ENCODE measurements at places on chromosomes 3 and 15.

GRCh38 chr3:16448639-16449070, 64.8 kb downstream of the RFTN1 start:
- DNase-seq = no peak

GRCh38 chr3:185823078-185824044, 1.5 kb downstream of the IGF2BP2 start:
- DNase-seq = no peak

DNA sequence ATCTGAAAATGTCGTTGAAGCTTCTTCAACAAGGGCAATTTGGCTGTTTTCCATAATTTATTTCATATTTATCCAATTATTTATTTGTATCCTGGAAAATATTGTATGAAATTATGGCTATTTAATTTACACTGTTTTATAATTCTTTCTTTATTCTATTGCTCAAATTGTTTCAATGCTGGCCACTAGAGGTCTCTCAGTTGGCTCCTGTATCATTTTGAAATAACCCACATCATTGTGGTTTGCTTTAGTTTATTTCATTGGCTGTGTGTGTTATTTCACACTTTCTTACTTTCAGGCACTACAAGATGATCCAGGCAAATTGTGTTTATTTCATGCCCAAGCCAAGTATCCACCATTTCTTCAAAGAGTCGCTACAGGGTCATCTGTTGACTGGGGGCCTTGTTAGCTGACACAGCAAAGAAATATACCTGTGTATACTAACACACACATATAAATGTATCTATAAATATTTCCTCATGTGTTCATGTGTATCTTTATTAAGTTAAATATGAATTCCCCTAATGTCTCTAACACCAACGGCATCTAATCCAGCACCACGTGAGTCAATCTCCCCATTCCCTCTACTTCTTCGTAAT, 86.2 kb downstream of the NPAP1 start:
- DNase-seq = no peak

- DNase-seq = no peak
Measured at GRCh38 chr3:184630861-184631471, 69.4 kb downstream of the EPHB3 start.

GRCh38 chr3:127404221-127405009, 116.6 kb upstream of the PRR20G start:
- DNase-seq = no peak

- DNase-seq = peak; percentile 13
Measured at GRCh38 chr15:66673410-66674322, 28.4 kb upstream of the SMAD6 start.

DNA sequence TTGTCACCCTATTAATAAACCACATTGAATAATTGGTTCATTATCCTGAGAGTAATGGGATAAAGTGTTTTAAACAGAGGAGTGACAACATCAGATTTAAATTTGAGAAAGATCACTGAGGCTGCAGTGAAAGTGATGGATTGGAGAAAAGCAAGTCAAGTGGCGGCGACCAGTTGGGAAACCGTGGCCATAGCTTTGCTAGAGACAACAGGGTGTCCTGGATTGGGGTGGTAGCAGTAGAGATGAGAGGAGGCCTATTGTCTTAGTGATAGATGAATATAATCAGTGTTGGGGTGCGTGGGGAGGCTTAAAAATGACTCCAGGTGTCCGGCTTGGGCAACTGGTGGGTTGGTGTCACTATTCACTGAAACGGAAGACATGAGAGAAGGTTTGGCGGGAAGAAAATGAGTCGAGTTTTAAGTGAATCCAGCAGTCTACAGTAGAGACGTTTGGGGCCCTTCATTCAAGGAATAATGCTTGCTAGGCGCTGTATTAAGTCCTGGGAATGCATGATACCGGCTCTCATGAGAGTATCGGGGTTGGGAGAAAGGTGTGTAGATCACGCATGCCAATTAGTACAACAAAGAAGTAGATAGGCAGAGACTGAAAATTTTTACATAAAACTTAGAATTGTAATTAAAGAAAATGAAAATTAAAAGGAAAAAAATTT, 819 bp downstream of the NEK4 start:
- DNase-seq = no peak

DNA sequence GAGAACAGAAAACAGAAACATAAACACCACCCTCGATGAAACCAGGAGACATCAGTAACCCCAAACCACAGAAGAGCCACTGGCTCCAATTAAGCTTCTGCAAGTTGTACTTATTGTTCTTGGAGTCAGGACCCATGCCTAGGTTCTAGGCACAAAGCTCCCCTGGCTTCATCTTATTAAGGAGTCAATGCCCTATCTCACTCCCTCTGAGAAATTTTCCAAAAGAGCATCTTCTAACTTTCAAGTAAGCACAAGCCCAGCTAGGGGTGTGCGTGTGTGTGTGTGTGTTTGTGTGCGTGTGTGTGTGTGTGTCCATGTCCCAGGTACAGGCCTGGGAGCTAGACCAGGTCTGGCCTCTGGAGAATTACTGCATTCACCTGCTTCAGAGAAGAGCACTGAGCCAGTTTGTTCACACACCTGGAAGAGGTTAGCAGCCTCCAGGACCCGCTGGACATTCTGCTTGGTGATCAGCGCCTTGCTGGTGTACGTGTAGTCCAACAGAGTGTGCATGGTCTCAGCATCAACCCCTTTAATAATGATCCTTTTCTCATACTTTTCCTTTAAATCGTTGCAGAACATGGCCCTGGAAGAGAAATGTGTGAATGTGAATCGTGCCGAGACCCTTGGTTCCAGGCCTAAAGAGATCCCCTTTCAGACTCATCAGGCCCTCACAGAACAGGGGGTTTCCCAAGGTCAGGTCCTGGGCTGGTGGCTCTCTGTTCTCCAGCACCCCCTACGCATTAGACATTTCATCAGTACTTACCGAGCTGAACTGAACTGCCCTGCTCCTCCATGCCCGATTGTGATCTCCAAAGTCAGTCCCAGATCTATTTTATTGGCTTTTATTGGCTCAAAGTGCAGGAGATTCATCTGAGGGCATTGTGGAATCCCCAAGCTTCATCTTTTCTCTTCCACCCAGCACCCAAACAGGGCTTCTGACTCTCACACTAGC, 27.8 kb downstream of the KLHL6 start:
- DNase-seq = no peak

DNA sequence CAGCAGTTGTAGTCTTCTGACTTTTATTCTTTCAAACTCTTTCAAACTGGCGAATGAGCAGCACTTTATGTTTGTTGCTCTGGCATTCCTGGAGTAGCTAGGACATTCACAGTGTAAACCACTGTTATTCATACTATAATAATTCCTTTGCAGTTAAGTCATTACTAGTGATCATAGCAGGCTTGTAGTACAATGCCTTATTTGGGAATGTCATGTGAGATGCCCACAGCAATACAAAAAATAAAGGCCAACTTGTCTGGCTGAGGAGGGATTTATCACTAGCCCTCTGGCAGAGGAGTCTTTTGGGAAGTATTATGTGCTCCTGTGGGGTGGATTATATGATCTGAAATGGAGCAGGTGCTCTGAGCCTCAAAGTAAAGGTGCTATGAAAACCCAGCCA, 197.2 kb downstream of the VGLL3 start:
- no peak for DNase-seq

GRCh38 chr3:57787867-57788623, 31.9 kb downstream of the SLMAP start:
- DNase-seq = no peak

DNA sequence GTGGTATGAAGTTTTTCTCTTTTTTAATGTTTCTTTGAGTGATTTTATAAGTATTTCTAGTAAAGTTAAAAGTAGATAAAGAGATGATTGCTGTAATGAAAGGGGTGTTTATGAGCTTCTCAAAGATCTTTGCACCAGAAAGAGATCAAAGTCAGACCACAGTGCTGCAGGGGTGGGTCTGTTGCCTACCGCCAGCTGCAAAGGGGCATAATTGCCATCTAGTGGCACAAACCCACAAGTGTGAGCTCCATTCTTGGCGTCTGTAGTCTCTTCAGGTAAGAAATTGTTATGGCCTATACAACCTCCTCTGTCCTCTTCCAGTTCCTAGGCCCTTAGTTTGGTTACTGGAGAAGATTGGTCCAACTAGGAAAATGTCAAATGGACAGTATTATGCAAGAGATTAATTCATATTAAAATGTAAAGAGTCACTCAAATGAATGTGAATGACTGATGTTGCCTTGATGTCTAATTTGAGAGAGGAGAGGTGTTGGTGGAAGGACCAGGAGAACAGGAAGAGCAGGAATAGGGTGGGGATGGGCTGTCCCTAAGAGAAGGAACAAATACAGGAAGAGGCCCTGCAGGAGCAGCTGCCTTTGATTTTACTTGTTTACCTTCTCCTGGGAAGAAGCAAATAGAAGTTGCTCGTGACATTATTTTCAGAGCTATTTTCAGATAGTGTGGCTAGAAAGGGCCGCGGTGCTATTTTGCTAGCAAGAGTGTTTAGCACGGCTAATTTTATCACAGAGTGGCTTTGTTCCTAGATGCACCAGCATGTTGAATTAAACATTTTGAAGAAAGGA, 53.0 kb upstream of the GSK3B start:
- DNase-seq = no peak

- DNase-seq = no peak
Measured at GRCh38 chr3:134371542-134372324, 2.5 kb downstream of the AMOTL2 start.

DNA sequence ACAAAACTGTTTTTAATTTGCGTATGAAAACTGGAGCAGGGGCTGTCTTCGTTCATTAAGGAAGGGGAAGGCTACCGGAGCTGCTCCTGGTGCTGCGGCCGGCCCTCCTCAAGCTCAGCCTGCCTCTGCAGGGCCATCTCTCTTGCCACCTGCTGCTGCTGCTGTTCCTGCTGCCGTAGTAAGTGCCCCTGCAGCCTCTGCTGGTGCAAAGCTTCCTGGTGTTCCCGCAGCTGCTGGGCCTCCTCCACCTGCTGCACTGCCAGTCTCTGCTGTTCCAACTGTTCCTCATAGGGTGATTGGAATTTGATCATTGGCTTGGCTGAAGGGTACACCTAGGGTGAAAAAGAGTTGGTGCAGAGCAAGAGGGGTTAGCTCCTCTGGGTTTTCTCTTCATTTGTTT, 66.0 kb downstream of the GOLIM4 start:
- no peak for DNase-seq

DNA sequence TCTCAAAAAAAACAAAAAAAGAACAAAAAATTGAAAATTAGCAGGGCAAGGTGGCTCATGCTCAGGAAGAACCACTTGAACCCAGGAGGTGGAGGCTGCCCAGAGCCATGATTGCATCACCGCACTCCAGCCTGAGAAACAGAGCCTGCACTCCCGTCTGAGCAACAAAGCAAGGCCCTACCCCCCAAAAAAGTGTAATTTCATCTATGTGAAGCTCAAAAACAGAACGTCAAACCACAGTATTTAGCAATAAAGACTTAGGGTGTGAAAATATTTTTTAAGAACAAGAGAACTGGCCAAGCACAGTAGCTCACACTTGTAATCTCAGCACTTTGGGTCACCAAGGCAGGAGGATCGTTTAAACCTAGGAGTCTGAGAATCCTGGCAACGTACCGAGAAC, 38.2 kb downstream of the STAG1 start:
- DNase-seq = no peak

GRCh38 chr3:154152741-154153140, 31.6 kb downstream of the ARHGEF26 start:
- no peak for DNase-seq

GRCh38 chr15:41979493-41980266, 7.3 kb upstream of the EHD4 start:
- no peak for DNase-seq

DNA sequence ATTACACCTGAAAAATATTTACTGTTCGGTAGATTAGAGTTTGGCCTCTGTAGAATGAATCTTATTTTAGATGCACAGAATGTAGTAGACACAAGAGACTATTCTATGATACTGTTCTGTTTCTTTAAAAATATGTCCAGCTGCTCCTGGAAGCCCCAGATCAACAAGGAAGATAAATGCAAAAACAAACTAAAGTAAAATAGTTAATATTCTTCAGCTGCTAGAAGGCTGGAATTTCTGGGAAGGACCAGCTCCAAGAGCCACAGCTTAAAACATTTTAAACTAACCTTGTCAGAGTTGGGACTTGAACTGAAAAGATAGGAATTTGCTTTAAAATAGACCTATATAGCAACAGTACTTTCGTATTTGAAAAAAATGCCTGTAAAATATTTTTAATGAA, 277.9 kb downstream of the PTPRG start:
- DNase-seq = no peak

DNA sequence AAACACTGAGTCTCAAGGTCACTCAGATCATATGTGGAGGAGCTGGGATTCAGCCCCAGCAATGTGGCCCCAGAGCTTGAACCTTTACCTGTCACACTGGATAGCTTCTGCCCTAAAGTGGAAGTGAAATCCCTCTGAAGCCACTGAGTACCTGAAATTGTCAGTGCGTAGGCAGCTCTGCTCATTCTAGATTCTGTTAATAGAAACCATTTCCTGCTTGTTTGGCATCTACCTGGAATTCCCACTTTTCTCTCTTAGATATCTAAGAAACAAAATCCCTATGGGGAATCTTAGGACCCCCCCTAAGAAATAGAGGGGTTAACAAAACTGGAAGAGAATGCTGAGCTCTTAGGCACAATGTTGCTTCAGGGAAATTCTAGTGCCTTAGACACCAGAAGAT, 29.8 kb downstream of the FBXL22 start:
- DNase-seq = no peak

DNA sequence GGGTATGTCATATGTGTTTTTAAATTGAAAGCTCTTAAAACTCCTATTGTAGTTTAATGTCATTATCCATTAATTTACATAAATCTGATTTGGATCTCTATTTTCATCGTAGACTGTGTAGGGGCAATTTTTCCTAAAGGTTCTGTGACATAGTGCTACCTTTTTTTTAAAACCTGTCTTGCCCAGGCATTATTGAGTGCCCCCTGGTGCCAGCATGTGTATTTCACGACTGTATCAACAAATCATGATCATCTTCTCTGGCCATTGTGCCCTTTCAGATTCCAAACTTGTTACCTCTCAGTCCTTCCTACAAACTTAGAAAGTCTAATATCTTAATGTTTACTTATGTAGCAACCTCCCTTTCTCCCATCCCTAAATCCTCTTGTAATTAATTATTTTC, 97.2 kb upstream of the FLNB start:
- no peak for DNase-seq

DNA sequence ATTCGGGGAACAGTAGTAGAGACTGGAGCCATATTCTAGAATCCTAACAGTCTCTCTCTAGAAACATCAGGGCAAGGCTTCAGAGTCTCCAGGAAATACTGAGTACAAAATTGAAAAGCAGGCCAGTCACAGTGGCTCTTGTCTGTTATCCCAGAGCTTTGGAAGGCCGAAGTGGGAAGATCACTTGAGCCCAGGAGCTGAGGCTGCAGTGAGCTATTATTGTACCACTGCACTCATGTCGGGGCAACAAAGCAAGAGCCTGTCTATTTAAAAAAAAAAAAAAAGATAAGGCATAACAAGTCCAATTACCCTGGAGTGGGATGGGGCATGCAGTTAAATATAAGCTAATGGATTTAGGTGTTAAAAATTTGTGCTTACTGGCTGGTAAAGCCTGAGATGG, 79.0 kb downstream of the SEMA6D start:
- DNase-seq = no peak

GRCh38 chr3:51621091-51621892, 49.8 kb upstream of the TEX264 start:
- DNase-seq = no peak

GRCh38 chr15:79394231-79394630, 37.9 kb upstream of the MINAR1 start:
- DNase-seq = no peak

- DNase-seq = no peak
Measured at GRCh38 chr3:37054370-37054769, 61.1 kb downstream of the MLH1 start.

- DNase-seq = no peak
Measured at GRCh38 chr3:72238801-72239200, 453.9 kb upstream of the PROK2 start.

GRCh38 chr3:122826278-122826677, 31.4 kb downstream of the SLC49A4 start:
- DNase-seq = no peak
